IMR-90 (cell line): ENCODE measurements at places on chromosomes 12 and 14. TPM values are rescaled to one million over a fixed set of nuclear protein-coding genes. Genes with fewer than 3 reads are reported as not detected.
A peak's percentile ranks its signal among the peaks of the same experiment; 100 is the strongest.

DNA sequence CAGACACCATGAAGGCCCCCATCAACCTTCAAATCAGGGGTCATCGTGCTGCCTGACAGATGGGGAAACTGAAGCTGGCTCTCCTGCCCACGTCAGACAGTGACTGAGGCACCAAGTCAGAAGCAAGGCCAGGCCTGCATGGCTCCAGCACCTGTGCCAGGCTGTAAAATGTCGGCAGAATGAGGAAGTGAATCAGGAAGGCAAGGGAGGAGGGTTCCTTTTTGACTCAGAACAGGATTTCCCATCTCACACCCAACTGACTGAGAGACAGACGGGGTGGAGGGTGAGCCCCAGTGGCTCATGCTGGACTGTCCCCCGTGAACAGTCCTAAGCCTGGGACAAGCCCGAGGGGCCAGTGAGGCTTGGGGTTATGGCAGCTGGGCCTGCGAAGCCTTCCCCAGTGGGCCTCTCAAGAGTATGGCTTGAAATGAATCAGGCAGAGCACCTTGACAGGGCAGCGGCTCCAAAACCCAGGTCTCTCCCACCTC lies 20.9 kb downstream of the SYNE3 start:
- no peak for DNase-seq

DNA sequence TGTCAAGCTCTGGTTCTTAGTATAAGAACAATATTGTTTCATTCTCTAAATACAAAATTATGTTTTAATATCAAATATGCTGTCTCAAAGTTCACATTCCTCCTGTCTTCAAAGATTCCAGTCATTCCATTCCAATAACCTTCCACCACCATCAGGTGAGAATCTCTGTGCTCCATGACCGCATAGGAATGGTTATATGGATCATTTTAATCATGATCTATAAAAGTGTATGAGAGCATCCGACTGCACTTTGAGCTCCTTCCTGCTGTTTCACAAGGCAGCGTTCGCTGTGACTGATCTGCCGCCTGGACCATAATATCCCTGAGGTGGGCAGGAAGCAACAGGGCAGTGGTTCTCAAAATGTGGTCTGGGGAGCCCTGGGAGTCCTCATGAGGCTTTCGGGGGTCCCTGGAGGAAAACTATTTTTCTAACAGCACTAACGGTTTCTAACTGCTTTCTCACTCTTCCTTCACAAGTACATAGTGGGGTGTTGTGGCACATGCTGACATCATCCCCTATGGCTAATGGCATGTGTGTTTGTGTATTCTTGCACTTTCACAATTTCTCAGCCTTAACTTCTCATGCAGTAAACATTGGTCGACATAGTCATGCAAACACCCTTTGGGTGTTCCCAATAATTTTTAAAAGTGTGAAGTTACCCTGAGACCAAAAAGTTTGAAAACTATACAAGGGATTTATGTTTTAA lies 137.4 kb downstream of the ANO2 start:
- DNase-seq, result peak; percentile 20

DNA sequence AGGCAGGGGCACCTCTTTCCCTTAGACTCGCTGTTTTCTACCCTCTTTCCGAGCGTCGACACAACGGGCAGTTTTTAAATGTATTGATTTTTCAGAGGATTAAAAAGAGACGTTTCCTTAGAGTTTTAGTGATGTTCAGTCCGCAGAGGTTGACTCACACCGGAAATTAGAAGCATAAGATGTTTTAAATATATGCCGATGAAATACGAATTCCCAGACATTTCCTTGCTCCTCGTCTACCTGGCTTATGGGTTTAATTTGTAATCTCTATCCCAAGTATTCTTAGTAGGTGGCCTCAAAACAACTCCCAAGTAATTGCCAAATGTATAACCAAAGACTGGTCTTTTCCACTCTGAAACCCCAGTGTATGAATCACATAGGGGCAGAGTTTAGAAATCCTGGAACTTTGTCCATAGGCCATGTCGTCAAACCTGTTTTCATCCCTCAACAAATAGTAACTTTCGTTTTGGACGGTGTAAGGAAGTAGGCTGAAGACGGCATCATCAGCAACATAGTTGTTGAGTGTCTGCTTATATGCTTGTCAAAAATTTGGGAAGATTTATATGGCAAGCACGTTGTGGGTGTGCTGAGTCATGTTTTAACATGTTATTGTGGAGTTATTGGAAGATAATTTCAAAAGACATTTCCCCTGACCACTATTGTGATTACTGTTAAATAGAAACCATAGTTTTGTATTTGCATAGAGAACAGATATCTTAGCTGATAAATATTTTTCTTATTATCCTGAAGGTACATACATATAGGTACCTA lies 824 bp downstream of the TBK1 start:
- peak; percentile 90 for DNase-seq

DNA sequence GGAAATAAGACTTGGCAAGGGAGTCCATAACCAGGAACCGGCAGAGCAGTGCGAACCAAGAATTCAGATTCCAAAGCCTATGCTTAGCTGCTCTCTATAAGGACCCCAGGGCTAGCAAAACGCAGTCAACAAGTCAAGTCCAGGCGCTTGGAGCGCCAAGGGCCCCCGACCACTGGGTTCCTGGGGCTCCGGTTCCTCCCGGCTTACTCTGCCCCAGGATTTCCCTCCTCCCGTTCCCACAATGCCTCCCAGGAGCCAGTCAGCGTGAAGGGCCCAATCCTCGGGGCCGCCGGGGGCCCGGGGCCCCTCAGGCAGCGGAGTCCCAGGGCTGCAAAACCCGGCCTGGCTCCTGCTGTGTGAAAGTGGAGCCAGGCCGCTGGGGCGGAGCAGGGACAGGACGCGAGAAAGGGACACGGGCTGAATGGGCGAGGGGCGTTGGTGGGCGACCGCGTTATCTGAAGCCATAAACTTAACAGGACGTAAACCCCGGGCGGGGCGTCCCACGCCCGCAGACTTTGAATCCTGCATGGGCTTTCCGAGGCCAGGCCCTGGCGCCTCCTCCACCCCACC lies 1.5 kb downstream of the KRT8 start:
- DNase-seq, result peak; percentile 53

- DNase-seq, result no peak
Measured at GRCh38 chr14:74434294-74434693, 8.3 kb upstream of the SYNDIG1L start.

- no peak for DNase-seq
Measured at GRCh38 chr14:66000766-66001165, 485.4 kb upstream of the CCDC196 start.

GRCh38 chr14:78498062-78498595 lies 328.0 kb downstream of the NRXN3 start:
- DNase-seq, result no peak

DNA sequence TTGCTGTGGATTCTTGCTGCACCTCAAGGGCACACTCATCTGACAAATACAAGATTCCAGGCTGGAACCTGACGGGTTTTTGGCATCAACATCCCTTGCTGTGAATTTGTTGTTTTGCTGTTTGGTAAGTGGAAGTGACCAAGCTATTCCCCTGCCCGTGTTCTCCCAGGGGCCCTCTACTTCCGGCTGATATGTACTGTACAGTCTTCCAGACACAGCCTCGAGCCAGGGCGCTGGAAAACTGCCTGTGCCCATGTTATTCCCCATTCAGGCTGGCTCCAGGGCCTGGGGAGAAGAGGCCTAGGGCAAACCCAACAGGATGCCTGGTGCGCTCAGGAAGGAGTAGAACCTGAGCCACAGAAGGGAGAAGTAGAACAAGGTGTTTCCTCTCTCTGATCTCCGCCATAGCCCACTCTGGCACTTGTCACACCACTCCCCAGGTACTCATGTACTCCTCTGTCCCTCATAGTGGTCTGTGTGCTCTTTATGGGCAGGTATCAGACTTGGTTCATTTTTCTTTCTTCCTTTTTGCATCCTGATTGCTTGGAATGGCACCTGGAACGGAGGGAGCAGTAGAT lies 67.8 kb upstream of the LTA4H start:
- DNase-seq, result no peak

DNA sequence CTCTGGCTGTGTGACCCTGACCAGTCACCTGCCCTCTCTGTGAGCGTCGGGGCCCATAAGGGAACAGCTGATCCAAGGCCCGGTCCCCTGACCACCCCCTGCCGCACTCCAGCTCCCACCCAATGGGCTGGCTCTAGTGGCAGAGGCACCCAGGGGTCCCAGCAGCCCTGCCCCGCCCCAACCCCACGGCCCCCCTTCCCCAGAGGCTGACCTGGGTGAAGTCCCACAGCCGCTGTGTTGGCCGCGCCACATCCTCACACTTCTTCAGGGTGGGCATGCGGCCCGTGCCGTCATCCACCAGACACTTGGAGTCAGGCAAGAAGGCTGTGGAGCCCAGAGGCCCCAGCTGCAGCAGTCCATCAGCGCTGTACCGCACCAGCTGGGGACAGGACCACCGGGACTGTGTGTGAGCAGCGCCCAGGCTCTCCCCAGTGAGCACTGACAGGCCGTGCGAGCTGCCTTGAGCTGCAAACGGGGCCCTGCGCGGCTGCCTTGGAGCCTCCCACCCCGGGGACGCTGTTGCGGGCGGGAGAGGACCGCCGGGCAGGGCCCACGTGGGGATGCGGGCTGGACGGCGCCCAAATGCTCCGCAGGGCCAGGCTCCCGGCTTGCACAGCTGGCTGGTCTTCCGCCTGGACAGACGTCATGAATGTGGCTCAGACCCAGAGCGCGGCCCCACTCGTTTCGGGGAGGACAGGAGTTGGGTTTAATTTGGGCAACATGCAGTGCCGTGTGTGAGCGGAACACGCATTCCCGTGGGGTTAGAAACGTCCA lies 53.5 kb downstream of the NOC4L start:
- DNase-seq, result no peak

- DNase-seq, result no peak
Measured at GRCh38 chr12:132437943-132438700, 51.8 kb upstream of the FBRSL1 start.

DNA sequence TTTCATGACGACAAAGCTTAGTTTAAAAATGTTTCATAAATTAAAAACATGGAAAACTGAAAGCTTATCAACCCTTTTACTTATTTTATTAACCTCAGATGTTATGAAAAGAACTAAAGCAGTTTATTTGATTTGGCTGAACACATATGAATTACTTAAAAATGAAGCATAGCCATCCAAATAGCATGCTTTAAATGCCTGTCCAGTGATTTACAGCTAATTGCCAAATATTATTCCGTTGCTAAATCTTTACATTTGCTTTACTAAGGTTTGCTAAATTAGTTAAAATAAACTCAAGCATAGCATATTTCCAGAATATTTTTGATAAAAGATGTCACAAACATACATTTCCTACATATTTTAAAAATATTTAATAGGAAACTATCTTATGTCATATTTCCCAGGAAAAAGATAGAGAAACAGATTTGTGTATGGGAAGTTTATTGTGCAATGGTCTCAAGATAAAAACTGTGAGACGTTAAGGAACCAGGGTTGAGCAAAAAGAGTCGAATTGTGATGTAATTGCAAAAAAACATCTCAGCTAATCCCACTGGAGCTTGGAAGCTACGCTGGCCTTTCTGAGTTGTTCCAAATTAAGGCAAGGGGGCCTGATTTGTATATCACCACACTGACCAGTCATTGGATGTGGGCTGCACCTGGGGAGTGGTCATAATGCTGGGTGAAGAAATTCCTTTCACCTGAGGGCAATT lies 25.8 kb downstream of the GPR135 start:
- DNase-seq, result peak; percentile 74

- DNase-seq, result no peak
Measured at GRCh38 chr12:7647071-7647470, 18.6 kb downstream of the APOBEC1 start.

DNA sequence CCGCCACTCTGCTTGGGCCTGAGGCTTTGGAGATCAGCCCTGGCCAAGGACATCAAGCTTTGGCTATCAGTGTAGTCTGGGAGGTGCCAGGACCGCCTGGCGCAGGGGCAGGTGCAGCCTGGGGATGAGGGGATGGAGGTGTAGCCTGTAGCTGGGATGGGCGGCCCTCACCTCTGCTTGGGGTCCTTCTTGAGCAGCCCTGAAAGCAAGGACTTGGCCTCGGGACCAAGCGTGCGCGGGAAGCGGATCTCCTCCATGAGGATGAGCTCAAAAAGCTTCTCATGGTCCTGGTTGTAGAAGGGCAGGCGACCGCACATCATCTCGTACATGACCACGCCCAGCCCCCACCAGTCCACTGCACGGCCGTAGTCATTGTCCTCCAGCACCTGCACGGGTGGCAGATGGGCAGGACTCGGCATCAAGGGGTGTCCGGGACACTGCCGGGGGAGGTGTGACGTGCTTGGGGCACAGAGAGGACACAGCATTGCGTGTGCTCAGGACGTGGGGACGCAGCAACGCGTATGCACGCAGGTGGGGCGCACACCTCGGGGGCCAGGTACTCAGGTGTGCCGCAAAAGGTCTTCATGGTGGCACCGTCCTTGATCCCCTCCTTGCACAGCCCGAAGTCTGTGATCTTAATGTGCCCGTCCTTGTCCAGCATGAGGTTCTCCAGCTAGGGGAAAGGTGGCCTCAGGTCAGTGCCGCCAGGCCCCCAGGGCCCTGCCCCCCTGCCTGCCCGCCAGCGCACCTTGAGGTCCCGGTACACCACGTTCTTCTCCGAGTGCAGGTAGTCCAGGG lies 20.0 kb downstream of the SIVA1 start:
- no peak for DNase-seq

DNA sequence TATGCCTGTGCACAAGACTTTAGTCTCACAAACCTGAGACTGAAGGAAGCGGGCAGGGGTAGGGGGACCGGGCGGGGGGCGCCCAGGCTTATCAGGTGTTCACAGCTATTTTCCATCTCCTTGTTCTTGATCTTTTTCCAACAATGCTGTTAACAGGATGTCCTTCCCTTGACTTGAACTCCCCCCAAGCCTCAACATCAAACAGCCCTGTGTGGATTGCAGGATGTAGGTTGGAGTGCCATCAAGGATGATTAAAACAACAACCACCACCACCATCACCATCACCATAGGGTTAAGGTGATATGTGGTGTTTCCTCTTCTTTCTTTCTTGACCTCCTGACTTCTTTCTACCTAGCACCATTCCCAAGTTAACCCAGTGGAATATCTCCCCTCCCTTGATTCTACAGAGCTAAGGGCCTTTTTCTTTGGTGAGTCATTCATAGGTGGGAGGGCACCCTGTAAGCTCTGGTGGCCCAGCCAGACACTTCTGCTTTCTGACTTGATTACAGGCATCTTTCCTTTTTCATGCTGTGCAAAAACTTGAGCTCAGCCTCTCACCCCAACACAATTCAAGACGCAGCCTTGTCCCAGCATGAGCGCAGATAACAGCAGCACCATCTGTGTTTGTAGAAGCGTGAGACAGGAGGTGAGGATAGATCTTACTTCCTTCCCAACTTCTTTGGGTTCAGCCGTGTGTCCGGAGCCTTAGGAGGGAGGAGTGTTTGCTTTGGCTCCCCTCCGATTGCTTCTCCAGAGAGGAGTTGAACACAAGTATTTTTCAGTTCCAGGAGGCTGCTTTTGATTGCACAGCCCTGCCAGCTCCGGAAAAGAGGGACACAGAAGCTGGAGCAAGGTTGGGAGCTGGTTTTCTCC lies 26.8 kb downstream of the FLVCR2 start:
- no peak for DNase-seq

- no peak for DNase-seq
Measured at GRCh38 chr12:32265951-32266350, 133.4 kb upstream of the FGD4 start.

Gene EFS
- polyA plus RNA-seq, result 11.6 and 13.3 TPM in 2 replicates

Gene SIX1
- polyA plus RNA-seq, result 15.0 and 15.1 TPM in 2 replicates

Gene PPP1R1A
- polyA plus RNA-seq, result not detected in 2 replicates

Gene ORAI1
- polyA plus RNA-seq, result 22.7 and 31.1 TPM in 2 replicates

Gene GPRC5A
- polyA plus RNA-seq, result 193 and 201 TPM in 2 replicates

Gene STYK1
- 0.34 and 0.36 TPM in 2 replicates for polyA plus RNA-seq

Gene GPR132
- 0.10 and 0.19 TPM in 2 replicates for polyA plus RNA-seq
